ENCODE measurements at places on chromosomes 7 and 10. TPM values are rescaled to one million over a fixed set of nuclear protein-coding genes. Genes with fewer than 3 reads are reported as not detected.
A peak's percentile ranks its signal among the peaks of the same experiment; 100 is the strongest.

SEMA3A gene
- 0.14 TPM for total RNA-seq

- DNase-seq, result no peak
These were observed 130.2 kb upstream of the ADAM12 start for GRCh38 chr10:126518218-126519080.

- peak; percentile 73 for DNase-seq
These were observed 10.7 kb downstream of the HIP1 start for GRCh38 chr7:75727881-75728593.

DNA sequence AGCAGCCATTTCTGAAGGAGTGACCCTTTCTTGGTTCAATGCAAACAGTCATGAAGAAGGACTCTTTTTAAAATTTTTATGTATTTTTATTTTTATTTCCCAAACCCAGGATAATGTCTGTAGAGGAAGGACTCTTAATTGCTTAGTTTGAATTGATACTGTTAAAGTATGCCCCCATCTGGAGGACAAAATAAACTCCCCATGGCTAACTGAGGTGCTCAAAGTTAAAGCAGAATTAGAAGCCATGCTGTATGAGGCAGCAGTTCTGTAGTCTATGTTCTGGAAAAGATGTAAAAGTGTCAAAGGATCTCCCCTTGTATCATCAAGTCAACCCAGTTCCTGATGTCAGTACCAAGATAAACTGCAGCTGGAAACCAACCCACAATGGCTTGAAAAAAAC is 617.9 kb upstream of the GRM3 start:
- no peak for DNase-seq

- DNase-seq, result no peak
These were observed 38.5 kb downstream of the MTURN start for GRCh38 chr7:30173058-30173897.

TDRD1 gene
- 0.16 TPM for total RNA-seq

DNA sequence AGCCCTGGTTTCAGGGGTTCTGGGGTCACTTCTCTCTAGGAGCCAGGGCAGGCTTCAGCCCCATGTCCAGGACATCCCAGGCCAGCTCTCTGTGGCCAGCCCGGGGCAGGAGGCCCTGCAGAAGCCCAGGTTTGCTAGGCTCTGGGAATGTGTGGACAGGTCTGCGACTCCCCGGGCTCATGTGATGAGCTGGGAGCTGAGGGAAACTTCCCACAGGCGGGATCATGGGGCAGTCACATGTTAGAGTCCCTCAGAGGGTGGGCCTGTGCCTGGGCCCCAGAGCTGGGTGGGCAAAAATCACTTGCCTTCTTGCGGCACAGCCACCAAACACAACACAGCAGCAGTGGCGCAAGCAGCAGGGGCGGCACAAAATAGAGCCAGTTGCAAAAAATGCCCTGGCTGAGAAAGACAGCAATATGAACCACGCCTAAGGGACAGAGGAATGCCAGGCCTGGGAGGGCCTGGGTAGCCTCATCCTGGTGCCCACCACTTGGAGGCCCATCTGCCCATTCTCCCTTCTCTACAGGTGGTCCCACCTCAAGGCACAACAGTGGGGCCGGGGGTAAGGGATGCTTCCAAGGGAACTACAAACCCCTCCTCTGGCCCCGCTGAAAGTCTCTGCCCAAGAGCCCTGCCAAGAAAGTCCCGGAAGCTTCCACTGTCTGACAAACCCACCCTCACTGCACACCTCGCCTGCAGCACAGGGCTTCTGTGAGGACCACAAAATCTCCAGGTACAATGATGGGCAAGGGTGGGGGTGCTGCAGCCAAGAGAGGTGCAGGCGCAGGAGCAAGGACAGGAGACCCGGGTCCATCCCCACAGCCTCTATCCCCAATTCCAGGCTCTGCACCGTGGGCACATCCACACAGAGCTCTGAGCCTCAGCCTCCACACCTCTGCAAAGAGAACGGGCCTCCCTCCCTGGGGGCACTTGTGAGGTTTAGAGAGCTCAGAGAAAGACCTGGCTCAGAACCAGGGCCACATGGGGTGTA is 34.6 kb upstream of the ANTXRL start:
- DNase-seq, result no peak

DNA sequence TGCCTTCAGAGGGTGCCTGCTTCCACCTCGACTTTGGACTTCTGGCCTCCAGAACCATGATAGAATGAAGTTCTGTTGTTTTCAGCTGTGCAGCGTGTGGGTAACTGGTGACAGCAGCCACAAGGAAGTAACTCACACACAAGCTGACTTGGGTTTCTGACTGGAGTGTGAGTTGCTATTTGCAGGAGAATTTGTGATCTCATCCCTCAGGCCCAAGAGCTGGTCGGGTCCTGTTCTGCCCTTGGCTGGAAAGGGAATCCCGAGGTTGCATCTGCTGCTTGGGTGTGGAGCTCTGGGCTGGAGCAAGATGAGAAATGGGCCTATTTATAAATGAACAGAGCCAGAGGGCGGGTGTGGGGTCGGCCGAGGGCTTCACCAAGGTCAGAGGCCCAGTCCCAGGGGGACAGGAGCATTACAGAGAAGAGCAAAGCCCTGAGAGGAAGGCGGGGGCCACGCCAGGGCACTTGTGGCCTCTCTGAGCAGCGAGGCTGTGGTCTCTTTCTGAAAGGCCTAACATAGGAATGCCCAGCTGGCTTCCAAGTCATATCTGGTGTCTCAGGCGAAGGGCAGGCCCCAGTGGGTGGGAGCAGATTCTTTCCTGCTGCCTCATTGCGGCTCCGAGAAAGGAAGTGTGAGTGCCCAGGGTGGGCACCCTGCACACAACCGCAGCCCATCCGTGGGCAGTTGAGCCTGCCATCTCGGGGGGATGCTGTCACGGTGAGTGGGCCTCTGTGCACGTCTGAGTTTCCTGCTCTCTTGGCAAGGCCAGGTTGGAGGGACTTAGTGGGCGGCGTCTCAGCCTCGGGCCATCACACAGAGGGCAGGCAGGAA is 26.5 kb upstream of the C10orf71 start:
- no peak for DNase-seq

- peak; percentile 71 for DNase-seq
These were observed 2.3 kb upstream of the ZC3HAV1 start for GRCh38 chr7:139111811-139112301.

ACTR1A gene
- total RNA-seq, result 64.8 TPM

CLCN1 gene
- not detected for total RNA-seq

DNA sequence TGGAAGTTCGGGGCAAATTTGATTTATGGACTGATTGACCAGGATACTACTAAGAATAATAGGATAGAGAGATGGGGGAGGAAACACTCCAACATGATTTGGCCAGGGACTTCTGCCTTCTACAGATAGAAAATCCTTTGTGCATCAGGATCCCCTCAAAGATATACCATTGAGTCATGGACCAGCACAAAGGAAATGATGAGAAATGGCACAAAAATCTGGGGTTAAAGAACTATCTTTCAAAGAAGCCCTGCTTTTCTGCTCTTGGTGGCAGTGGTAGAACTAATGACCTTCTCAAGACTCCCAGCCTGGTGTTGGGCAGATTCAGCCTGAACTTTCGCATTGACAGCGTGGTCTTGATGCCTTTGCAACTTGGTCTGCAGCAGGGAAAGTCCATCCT is 27.6 kb upstream of the LAMB1 start:
- no peak for DNase-seq

GRCh38 chr10:5775685-5776084 is 37.5 kb downstream of the GDI2 start:
- DNase-seq, result peak; percentile 93

- DNase-seq, result no peak
These were observed 405.2 kb upstream of the NPVF start for GRCh38 chr7:25633426-25634036.

RARRES2 gene
- not detected for total RNA-seq

ANK3 gene
- total RNA-seq, result 22.9 TPM

HSPB1 gene
- 117 TPM for total RNA-seq

LRRD1 gene
- total RNA-seq, result not detected

DNA sequence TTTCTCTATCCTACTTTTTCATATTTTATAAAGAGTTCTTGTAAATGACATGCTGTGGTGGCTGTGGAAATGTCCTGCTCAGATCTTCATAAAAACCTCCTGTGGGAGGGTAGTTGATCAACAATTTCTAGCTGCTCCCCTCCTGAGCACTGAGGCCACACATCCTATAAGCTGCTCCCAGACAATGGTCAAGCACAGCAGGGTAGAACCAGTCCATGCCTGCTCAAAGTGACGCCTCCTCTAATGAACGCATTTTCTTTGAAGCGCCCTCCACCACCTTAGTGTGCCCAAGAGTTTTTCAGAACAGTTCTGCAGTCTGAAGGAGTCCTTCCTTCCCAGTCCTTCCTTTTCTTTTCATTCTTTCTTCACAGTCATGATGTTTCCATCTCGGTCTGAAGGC is 298.6 kb upstream of the CACNA2D1 start:
- DNase-seq, result no peak

ASAH2 gene
- total RNA-seq, result 4.6 TPM

DNA sequence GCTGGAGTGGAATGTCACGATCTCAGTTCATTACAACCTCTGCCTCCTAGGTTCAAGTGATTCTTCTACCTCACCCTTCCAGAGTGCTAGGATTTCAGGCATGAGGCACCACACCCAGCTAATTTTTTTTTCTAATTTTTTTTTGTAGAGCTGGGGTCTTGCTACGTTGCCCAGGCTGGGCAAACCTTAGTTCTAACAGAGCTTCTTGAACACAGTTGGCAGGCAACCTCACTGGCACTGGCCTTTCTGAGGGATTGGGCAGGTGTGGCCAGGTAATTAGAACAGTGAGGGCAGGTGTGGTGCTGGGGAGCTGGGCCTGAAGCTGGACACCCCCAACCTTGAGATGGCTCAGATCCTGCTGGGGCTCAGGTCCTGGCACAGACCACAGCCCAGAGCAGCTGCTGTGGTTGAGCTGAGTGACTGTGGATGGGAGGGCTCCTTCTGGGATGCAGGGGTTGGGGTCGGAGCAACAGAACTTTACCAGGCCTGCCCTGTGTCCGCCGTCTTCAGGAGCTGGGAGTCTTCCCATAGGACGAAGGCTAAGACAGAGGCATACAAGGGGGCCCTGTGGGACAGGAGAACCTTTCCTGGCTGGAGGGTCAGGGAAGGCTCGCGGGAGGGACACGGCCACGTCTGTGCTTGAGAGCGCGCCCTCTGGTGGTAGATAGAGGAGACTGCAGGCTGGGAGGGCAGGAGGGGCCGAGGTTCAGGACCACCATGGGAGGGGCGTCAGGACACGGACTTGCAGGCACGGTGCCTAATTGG is 48.2 kb downstream of the COL26A1 start:
- DNase-seq, result peak; percentile 81

DNA sequence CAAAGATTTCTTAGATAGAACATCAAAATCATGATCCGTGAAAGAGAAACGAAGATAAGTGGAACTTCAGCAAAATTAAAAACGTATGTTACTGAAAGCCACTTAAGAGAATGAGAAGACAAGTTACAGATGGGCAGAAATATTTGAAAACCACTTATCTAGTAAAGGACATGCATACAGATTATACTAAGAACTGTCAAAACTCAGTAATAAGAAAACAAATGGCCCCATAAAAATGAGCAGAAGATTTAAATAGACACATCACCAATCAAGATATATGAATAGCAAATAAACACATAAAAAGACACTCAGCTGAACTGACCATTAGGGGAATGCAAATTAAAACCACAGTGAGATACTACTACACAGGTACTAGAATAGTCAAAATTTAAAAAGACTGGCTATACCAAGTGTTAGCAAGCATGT is 343.7 kb downstream of the PTEN start:
- no peak for DNase-seq

DNA sequence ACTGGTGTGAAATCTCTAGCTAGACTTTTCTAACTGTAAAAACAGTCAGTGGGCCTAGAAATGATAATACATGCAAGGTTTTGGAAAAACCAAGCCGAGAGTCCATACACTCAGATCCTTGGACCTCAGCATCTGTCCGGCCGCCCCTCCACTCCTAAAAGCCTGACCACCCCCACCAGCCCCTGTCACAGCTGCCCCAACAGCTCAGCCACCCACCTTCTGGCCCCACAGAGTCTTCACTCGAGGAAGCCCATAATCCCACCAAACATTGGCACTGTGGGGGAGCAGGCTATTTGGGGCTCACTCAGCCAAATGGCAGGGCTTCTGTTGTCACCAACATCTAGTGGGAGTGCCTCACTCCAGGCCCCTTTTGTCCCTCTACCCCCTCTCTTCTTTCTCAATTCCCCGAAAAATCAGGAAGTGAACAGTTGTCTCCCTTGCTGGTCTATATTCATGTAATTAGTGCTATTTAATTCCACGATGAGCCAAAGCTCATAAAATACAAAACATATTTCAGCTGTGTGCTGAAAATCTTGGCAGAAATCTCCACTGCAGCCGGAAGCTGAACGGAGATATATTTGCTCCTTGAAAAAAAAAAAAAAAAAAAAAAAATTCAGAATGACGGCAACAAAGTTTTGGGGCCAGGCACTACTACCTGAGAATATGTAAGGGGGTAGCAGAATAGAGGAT is 55.5 kb downstream of the PLXNA4 start:
- no peak for DNase-seq

DNA sequence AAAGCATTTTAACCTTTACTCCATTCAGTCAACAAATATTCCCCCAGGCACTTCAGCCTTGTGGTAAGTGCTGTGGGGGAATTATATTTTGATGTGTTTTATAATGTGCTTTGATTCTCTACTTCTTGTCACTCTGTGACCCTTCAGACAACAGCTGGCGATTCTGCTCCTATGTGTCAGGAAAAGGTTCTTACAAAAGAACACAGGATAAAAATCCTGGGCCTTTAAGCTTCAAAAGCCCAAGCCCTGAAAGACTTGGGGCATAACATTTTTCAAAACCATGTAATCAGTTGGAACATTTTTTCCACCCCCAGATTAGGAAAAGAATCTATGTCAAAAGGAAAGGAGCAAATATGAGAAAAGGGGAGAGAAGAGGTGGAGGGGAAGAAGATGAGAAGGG is 37.8 kb upstream of the LRRC17 start:
- DNase-seq, result no peak

CDC14C gene
- total RNA-seq, result not detected

PLEKHS1 gene
- total RNA-seq, result not detected

VIPR2 gene
- total RNA-seq, result 1.7 TPM

GRCh38 chr7:70595370-70595754 is 536.6 kb upstream of the GALNT17 start:
- DNase-seq, result no peak

GRCh38 chr10:78139341-78139740 is 105.7 kb downstream of the RPS24 start:
- no peak for DNase-seq

- peak; percentile 62 for DNase-seq
These were observed 23.9 kb downstream of the OPALIN start for GRCh38 chr10:96334616-96335526.

- no peak for DNase-seq
These were observed 26.9 kb downstream of the DNAJB9 start for GRCh38 chr7:108596560-108596959.

- DNase-seq, result no peak
These were observed 25.5 kb upstream of the TRUB1 start for GRCh38 chr10:114912470-114912859.
